ENCODE measurements at places on chromosomes 3 and 15.

- no peak for DNase-seq
Measured at GRCh38 chr15:85977586-85977985, 102.1 kb upstream of the AGBL1 start.

DNA sequence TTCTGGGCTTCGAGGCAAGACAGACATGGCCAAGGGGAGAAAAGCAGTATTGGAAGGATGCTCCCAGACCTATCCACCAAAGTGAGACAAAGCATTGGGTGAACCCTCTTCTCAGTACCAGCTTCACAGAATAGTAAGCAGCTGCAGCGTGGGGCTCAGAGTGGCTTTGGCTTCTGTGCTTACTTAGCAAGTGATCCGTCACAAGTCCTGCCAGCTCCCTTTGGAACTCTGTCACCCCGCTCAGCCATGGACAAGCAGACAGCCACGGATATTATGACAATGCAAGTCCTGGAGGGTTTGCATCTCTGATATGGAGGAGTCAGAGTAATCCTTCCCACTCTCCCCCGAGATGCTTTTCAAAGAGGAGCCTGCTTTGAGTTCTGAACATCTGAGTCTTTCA lies 90.8 kb downstream of the SLCO3A1 start:
- DNase-seq = no peak

- no peak for DNase-seq
Measured at GRCh38 chr15:74377831-74378766, 10.7 kb upstream of the CYP11A1 start.

- DNase-seq = no peak
Measured at GRCh38 chr3:53163444-53164387, 2.7 kb downstream of the PRKCD start.

- DNase-seq = no peak
Measured at GRCh38 chr15:96860741-96861140, 530.2 kb downstream of the NR2F2 start.

DNA sequence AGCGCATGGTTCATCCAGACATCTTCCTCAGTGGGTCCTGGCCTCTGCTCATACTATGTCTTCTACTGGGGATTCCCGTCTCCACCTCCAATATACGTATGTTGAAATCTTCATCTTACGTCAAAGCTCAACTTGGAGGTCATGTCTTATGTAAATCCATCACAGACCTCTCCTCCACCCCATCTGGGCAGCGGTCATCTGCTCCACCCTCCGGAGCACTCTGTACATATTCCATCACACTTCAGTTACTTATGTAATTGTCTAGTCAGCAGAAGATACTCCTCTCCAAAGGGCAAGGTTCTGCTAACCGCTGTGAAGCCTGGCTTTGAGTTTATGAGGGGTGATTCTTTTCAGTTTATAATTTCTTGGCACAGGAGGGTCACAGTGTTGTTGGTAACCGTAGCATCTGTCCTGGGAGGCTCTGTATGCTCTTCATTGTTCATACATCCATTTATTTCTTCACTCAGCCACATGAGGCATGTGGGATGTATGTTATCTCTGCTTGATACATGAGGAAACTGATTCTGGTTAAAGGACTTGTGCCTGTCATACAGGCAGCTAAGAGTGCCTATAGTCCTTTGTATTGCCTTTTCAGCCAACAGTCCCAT lies 22.1 kb downstream of the MAP2K1 start:
- no peak for DNase-seq

GRCh38 chr15:68537506-68537905 lies 41.3 kb upstream of the CORO2B start:
- no peak for DNase-seq

DNA sequence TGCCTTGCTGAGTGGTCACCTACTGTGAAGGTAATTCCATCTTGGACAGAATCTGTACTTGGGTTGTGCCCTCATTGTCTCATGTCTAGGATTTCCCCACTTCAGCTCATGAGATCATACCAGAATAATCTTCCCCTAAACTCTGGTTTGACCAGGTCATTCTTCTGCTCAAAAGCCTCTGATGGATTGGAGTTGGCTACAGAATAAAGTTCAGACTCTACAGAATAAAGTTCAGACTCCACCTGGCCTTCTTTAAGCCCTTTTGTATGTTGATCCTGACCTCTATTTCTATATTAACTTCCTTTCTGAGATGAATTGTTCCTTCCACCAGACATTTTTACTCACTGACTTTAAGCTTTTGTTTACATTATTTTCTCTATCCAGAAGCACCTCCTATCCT lies 6.4 kb upstream of the GLCE start:
- DNase-seq = no peak

DNA sequence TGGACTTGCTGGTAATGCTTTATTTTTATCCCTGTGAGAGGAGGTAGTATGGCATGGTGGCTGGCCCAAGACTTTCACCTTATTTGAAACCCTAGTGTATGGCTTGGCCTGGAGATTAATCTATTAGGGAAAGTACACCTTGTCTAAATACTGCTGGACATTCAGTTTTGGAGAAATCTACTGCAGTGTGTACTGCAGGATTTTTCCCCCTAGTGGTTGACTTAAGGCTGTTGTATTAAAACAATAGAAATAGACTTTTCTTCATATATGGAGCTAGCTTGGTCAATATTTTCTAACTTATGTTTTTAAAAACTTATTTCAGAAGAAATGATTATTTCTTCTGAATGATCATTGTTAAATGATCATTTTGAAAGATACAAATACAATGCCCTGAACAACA lies 13.9 kb upstream of the SLITRK3 start:
- no peak for DNase-seq

DNA sequence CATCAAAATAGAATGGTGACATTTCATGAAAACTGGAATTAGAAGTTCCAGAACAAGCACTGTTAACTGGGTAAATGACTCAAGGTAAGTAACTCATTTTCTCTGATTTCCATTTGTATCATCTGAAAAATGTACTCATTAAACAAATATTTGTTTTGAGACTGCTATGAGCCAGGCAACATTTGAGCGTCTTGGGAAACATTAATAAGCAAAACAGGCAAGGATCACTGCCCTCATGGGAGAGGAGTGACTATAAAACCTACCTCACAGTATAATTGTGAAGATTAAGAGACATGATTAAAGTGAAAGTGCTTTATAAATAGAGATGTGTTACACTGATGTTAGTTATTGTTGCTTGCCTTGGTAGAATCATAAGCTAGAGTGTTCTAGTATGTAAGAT lies 711.8 kb upstream of the UBE2E2 start:
- no peak for DNase-seq

- no peak for DNase-seq
Measured at GRCh38 chr3:120678984-120679383, 3.1 kb downstream of the HGD start.

DNA sequence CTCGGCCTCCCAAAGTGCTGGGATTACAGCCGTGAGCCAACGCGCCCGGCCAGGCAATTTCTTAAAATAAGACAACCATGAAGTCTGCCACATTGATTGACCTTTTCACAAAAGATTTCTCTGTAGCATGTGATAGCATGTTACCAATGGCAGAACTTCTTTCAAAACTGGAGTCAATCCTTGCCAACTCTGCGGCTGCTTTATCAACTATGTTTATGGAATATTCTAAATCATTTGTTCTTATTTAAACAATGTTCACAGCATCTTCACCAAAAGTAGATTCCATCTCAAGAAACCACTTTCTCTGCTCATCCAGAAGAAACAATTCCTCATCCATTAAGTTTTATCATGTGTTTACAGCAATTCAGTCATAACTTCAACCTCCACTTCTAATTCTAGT lies 9.4 kb downstream of the UBR1 start:
- DNase-seq = no peak

GRCh38 chr15:40092979-40093869 lies 15.5 kb downstream of the BMF start:
- no peak for DNase-seq

DNA sequence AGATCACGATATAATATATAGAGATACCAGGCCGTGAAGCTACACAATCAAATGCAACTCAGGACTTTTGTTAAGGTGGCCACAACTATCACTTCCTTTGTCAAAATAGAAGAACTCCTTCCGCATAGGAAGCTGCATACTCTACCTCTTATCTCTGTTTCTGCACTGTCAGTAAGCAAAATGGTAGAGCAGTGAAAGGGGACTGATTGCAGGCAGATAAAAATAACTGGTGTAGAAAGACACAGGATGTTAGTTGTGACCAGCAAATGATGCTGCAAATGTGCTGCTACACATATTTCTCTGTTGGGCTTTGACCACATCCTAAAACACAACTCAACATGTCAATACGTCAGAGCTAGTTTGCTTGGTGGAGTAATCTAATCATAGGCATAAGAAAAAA lies 16.3 kb upstream of the TRAT1 start:
- DNase-seq = no peak

DNA sequence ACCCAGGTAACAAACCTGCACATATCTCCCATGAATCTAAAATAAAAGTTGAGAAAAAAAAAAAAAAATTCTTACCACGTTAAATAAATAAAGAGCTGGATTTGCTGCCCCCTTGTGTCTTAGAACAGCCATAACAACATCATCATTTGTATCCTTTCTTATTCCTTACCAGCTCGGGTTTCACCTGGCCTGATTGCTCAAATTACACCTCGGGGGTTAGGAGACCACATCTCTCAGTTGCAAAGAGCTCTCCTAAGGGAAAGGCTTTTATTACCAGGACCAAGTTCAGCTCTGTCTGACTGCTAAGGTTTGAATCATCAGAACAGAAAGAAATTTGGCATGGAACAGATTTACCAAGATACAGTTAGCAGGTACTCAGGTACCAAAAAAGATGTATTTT lies 25.8 kb upstream of the RPL39L start:
- DNase-seq = no peak

DNA sequence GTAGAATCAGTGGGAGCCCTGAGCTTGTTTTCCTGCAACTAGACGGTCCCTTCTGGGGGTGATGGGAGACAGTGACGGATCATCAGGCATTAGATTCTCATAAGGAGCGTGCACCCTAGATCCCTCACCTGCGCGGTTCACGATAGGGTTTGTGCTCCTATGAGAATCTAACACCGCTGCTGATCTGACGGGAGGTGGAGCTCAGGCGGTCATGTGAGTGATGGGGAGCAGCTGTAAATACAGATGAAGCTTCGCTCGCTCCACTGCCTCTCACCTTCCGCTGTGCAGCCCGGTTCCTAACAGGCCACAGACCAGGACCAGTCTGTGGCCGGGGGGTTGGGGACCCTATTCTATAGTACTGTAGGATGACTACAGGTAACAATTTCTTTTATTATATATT lies 154.7 kb downstream of the CHSY1 start:
- no peak for DNase-seq

GRCh38 chr3:134900482-134900881 lies 105.4 kb downstream of the EPHB1 start:
- no peak for DNase-seq

- no peak for DNase-seq
Measured at GRCh38 chr3:133926736-133927539, 31.3 kb upstream of the RAB6B start.

GRCh38 chr15:29736744-29737020 lies 85.6 kb downstream of the TJP1 start:
- DNase-seq = no peak

- DNase-seq = no peak
Measured at GRCh38 chr3:78754066-78754743, 1013.6 kb downstream of the ROBO1 start.

- DNase-seq = no peak
Measured at GRCh38 chr15:88701561-88702095, 62.8 kb downstream of the ISG20 start.

- DNase-seq = no peak
Measured at GRCh38 chr3:24496529-24497482, 2.2 kb upstream of the THRB start.

DNA sequence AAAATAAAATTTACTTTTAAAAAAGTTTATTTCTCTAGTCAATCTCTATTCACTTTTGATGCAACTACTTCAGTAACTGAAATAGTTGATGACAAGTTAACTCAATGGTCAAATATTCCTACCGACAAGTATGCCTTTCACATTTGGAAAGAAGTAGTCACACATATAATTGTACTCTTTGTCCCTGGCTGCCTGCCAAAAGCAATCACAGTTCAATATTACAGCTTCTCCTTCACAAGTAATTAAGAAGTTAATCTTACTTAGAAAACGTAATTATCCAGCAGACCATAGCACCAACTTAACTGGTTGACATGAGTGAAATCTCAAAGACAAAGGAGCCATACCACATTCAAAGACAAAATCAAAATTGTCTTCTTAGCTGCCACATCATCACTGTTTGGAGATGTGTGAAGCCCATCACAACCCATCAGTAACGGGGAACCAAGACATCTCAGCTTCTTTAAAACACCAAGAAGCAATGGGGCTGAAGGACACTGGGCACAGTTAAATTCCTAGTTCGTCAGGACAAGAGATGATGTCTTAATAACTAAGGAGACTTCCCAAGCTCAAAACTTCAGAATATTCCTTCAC lies 86.1 kb downstream of the PLCH1 start:
- no peak for DNase-seq

DNA sequence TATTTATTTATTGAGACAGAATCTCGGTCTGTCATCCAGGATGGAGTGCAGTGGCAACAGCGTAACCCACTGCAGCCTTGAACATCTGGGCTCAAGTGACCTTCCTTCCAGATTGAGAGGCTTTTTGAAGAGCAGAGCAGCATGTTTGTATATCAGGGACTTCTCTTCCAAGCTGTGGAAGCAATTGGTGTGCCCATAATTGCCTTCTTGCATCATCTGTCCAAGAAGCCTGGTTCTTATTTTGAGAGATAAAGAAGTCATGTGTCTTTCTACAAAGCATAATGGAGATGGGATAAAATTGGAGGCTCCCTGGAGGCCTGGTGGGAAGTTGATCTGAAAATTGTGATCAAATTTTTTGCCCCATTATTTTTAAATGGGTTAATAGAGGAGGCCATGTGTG lies 183.8 kb upstream of the MCTP2 start:
- DNase-seq = no peak

DNA sequence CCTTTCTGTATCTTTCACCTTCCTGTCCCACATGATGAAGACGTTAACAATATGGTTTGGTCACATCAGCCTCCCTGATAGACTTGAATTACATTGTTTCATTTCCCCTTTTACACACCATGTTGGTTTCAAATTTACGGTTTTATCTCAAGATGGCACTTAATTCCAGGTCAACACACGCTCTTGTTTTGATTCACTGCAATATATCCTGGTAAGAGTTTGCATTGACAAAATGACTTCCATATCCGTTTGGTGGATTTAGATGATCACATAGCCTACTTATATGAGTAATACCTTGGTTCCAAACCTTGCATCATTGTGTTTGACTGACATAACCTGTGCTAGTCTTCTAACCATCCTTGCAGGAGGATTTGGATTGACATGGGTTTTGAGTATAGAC lies 499.4 kb downstream of the ROBO1 start:
- DNase-seq = no peak

Data from stimulated activated CD4-positive, alpha-beta T cell treated with anti-CD3 and anti-CD28 coated beads, Interleukin-1b, Interleukin-23, amount 100 ng/mL, for 1 hour (primary cell).